Nucleus accumbens (tissue), 56 donors: ENCODE measurements at places on chromosomes 11 and 22.

DNA sequence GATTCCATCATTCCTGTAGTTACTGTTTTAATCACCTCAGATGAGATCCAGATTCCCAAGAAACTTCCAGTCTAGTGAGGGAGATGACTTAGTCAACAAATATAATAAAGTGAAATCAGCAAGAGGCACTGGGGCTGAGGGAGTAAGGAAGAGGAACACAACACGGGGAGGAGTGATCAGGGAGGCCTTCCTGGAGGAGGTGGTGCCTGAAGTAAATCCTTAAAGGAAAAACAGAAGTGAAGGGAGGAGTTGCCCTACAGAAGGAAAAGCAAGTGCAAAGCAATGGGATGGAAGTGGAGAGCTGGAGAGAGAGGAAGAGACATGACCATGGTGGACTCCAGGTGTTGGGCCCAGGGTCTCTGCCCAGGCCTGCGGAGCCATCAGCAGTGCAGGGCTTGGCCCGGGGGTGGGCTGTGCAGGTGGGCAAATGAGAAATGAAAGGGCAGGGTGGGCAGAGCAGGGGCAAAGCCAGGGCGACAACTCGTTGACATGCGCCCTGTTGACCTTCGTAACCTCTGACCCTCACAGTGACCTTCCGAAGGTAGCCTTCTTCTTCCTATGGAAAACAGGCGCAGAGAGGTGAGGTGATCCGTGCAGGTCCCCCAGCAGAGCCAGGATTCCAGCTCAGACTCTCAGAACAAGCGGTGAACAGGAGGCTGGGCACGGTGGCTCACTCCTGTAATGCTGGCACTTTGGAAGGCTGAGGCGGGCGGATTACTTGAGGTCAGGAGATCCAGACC, 12.1 kb upstream of the PPARA start:
- no peak for DNase-seq

GRCh38 chr11:12132790-12133145, 22.4 kb downstream of the MICAL2 start:
- no peak for DNase-seq

GRCh38 chr22:18033204-18033998, 9.0 kb upstream of the MICAL3 start:
- no peak for DNase-seq

GRCh38 chr22:29780748-29781676, 13.8 kb downstream of the UQCR10 start:
- DNase-seq, result peak; percentile 43
